ENCODE measurements at places on chromosomes 2 and 18.
A peak's percentile ranks its signal among the peaks of the same experiment; 100 is the strongest.

DNA sequence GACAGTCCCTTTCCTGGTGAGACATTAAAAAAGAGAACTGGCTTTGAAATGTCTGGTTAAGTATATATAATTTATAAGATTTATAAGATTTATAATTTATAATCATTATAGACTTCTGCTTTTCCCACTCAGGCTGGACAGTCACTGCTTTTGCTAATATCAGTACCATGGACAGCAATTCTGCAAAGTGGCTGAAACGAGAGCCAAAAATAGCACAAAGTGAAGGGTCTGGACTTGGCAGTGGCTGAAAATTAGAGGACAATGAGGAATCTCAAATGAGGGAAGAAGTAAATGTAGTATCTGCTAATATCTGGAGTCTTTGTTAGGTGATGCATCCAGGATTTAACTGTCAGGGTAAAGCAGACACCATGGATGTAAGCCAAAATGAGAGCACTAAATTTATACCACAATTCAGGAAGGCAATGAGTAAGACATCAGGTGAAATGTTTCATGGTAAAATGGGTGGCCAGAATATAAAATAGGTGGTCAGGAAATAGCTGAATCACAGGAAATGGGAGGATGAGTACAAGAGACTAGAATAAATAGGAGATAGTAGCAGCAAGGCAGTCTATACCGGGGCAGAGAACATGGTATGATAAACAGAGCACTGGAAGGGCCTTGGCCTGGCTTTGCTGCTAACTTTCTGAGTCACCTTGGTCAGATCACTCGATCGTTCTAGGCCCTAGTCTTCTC lies 39.6 kb upstream of the BOD1L2 start:
- DNase-seq, result no peak

DNA sequence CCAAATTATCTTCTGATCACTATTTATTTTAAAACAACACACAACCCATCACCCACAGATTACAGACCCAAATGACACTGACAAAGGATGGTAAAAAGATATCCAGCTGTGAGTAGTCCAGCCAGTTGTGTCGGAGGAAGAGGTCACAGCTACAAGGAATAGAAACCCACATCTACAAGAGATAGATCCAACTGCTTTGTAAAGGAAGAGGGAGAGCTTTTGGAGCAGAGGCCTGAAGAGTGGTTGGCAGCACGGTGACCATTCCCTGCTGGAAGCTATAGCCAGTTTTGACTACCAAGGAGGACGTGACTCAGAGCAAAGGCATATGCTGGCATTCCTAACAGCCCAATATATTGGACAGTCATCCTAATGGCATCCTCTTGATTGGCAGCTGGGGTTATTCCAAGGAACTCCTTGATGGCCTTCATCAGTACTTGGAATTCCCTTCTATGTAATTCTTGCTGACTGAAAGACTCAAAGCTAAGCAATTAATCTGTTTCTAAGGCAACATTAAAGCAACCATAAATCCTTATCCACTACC lies 17.1 kb downstream of the SLC8A1 start:
- DNase-seq, result no peak

- DNase-seq, result no peak
Observed at GRCh38 chr2:40325116-40325515, 126.8 kb downstream of the SLC8A1 start.

DNA sequence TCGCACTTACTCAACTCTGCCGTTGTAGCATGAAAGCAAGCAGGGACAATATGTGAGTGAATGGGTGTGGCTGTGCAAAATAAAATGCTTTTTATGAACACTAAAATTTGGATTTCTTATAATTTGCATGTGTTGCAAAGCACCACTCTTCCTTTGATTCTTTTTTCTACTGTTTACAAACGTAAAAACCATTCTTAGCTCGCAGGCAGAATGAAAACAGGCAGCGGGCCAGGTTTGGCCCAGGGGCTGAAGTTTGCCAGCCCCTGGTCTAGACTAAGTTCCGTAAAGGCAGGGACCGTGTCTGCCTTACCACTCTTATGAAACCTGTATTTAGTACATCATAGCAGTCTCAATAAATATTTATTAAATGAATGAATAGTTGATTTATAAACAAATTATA lies 83.7 kb upstream of the SPATS2L start:
- DNase-seq, result no peak

- no peak for DNase-seq
Observed at GRCh38 chr2:133438026-133438425, 130.2 kb downstream of the NCKAP5 start.

DNA sequence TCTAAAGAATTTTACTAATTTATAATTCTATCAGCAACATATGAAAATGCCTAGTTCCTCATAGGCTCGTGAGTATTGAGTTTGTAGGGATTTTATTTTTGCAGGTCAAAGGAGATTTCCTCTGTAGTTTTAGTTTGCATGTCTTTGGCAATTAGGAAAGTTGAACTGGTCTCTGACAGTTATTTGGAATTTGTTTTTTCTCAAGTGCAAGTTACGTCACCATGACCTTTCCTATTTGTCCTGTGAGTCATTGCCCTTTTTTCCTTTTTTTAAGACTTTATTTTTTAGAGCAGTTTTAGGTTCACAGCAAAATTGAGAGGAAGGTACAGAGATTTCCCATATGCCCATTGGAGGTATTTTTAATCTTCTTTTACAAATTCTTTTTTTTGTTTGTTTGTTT lies 29.0 kb downstream of the RAMP1 start:
- no peak for DNase-seq

- DNase-seq, result no peak
Observed at GRCh38 chr2:60109744-60110143, 443.7 kb downstream of the BCL11A start.

DNA sequence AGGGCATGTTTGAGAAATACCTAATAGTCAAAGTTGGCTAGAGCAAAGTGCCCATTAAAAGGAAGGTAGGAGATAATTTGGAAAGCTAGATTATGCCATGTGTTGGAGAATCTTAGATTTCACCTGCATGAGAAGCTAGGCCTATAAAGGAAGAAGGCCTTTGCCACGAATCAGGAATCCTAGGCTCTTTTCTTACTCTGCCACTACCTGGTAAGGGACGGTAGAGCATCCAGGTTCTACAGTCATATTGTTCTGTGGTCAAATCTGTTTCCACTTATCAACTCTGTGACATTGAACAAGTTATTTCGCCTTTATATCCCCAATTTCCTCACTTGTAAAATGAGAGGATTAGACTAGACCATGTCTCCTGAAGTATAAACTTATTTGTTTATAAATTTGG lies 3.6 kb upstream of the KCNJ3 start:
- no peak for DNase-seq

- no peak for DNase-seq
Observed at GRCh38 chr2:229267080-229267479, 4.0 kb downstream of the PID1 start.

- no peak for DNase-seq
Observed at GRCh38 chr18:22524783-22525182, 107.1 kb upstream of the CTAGE1 start.

- no peak for DNase-seq
Observed at GRCh38 chr2:189260361-189260814, 80.8 kb upstream of the COL5A2 start.

GRCh38 chr2:12804091-12804856 lies 87.5 kb downstream of the TRIB2 start:
- DNase-seq, result no peak

GRCh38 chr18:26479065-26479680 lies 69.2 kb downstream of the KCTD1 start:
- DNase-seq, result no peak

GRCh38 chr2:212421556-212422334 lies 116.9 kb downstream of the ERBB4 start:
- no peak for DNase-seq

DNA sequence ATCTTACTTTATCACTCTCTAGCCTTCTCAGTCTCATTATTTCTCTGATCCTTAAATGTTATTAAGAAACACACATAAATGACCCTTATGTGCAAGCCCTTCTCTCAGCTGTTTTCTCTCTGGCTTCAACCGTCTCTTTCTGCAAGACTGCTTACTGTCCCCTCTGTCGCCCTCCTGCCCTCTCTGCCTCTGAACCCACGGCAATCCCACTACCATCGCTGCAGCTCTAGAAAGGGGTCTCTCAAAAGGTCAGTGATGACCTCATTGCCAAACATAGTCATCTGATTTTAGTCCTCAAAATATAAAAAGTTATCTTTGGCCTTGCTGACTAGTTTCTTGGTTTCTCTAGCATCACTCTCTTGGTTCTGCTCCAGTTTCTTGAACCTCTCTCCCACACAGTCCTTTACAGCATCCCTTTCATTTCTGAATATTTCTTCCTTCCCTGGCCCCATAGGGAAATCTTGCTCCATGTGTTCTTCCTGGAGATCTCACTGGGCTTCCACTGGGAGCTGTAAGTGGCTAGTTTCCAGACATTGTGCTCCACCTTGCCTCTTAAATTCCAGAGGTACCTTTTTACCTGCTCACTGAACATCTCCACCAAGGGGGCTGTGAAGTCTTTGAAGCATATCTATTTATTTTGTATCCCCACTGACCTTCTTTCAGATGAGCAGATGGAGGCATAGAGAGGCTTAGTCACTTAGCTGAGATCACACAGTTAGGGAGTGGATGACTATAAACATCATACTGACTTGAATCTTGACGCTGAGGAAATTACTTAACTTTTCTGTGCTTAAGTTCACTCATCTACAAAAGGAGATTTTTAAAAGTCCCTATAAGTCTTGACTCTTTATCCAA lies 96.2 kb downstream of the PDE1A start:
- DNase-seq, result no peak

- DNase-seq, result no peak
Observed at GRCh38 chr2:119730671-119731177, 29.0 kb upstream of the PTPN4 start.

DNA sequence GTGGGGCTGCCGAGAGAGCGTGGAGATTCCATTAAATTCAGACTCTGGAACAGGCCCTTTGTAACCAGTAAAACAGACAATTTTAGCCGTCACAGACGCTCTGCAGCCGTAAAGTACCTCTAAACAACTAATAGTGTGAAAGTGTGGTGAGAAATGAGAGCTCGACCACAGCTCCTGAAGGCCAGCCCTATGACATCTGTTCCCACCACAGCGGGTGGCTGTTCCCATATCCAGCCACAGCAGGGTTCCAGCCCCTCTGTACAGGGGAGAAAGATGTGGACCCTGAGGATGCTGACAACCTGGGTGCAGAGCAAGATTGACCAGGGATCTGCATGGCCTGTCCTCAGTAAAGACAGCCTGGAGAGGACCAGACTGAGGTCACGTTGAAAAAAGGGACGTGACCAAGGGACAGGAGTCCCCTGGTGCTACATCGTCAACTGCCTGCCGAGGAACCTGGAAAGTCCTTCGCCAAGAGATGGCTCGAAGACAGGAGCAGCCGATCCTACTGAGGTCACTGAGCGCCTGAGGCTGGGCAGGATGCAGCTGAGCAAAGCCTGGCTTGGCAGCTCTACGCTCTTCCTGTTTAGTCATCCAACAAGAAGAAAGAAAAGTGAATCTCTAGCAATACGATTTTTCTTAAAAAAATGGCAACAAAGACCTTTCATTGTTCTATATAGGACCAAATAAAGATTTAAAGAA lies 831.7 kb downstream of the RNF144A start:
- DNase-seq, result peak; percentile 38

DNA sequence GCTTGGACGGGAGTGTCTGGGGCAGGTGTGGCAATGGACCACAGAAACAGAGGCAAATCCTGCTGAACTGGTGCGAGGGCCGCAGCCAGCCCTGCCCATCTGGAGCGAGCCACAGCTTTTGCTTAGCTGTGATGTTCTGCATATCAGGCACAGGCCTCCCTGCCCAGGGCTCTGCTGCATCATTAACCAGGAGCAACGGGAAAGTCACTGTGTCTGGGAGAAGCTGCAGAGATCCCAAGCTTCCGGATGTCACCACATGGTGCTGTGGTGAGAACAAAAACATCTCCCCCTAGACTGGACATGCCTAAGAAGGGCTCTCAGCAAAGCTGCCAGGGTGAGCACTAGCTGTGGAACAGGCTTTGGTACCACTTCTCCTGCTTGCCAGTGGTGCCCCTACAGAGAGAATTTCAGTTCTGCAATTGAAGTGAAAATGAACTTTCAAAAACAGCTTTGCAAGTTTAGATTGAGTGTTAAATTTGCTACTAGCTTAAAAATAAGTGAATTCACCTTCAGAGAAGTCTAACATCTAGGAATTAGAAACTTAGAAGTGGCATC lies 172.9 kb upstream of the MYT1L start:
- no peak for DNase-seq

- no peak for DNase-seq
Observed at GRCh38 chr2:177952151-177952550, 120.4 kb downstream of the PDE11A start.

GRCh38 chr2:20061476-20061875 lies 10.0 kb upstream of the LAPTM4A start:
- DNase-seq, result no peak

- no peak for DNase-seq
Observed at GRCh38 chr2:46821600-46821999, 94.0 kb downstream of the MCFD2 start.

DNA sequence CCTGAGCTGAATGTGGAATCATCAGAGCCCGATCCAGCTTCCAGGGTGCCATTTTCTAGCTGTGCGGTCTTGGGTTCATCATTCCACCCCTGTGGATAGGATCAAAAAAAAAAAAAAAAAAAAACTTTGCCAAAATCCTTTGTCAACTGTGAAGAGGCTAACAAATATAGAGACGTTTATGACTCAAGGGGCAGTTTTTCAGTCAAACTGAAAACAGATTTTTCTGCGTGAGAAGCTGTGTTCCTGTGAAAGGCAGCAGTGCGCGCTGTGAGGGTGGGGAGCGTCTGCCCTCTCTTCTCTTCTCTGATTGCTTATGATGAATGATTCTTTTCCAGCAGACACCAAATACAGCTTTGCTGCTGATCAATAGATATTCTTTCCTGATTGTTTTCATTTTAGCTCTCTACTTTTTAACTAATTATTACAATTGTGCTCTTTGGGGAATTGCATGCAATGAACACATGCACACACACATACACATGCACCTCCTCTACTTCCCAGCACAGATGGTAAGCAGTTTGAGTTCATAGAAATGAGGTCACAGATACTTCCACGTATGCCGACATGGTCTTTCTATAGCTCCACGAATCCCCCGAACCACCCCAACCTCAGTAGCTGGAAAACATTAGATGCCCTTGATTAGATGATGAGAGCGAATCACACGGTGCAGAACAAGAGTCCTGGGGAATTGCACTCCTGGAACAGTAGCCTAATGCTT lies 175.4 kb downstream of the NRP2 start:
- DNase-seq, result no peak

DNA sequence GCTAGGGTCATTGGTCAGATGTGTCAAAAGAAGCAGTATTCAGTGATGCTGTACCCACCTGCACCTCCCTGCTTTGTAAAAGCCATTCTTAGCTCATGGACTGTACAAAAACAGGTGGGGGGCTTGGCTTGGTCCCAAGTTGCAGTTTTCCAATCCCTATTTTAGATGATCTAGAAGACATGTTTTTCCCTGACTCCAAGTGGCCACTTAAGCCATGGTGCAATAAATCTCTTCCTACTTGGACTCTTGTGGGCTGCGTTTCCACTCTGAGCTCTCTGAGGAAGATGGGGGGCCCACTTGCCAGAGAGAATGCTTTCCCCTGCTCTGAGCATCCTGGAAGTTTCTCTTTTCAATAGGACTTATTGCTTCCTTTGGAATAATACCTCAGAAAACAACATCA lies 57.0 kb upstream of the SPP2 start:
- DNase-seq, result no peak

GRCh38 chr2:240837621-240838020 lies 17.6 kb upstream of the KIF1A start:
- no peak for DNase-seq

- no peak for DNase-seq
Observed at GRCh38 chr18:48866028-48866733, 84.6 kb downstream of the SMAD7 start.

Data from CD4-positive, alpha-beta T cell treated with Interleukin-4 for 4 hours (primary cell).